ENCODE measurements at places on chromosomes 6 and 20.
A peak's percentile ranks its signal among the peaks of the same experiment; 100 is the strongest.

- DNase-seq, result peak; percentile 66
Observed at GRCh38 chr6:80454197-80454596, 347.7 kb downstream of the BCKDHB start.

- no peak for DNase-seq
Observed at GRCh38 chr20:35279533-35280174, 1.7 kb upstream of the MMP24OS start.

DNA sequence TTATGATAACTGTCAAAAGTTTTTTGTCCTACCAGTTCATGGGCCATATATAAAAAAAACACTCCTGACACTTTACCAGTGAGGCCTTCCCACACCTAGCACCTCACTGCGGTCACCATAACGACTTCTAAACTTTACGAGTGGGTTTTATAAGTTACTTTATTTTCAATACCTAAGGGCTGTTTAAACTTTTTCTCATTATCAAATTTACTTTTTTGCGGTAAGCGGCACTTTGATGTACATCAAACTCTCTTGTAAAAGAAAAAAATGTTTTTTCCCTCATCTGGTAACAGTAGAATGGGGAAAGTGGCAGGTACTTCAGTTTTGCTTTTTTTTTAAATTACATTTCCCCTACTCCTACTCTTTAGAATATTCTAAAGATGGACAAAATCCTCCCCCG is 36.2 kb downstream of the FYN start:
- DNase-seq, result no peak

- peak; percentile 95 for DNase-seq
Observed at GRCh38 chr6:121780325-121781321, 345.2 kb downstream of the GJA1 start.

- DNase-seq, result peak; percentile 31
Observed at GRCh38 chr6:169926617-169927417, 175.4 kb downstream of the ERMARD start.

GRCh38 chr20:25470045-25470444 is 62.6 kb downstream of the GINS1 start:
- DNase-seq, result peak; percentile 10

DNA sequence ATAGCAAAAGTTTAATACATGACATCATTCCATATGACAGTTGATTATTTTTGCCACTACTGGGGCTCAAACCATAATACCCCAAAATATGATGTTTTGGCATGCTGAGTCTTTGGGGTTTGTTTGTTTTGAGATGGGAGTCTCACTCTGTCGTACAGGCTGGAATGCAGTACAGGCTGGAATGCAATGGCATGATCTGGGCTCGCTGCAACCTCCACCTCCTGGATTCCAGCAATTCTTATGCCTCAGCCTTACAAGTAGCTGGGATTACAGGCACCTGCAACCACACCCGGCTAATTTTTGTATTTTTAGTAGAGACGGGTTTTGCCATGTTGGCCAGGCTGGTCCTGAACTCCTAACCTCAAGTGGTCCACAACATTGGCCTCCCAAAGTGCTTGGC is 1.3 kb upstream of the MRS2 start:
- no peak for DNase-seq

DNA sequence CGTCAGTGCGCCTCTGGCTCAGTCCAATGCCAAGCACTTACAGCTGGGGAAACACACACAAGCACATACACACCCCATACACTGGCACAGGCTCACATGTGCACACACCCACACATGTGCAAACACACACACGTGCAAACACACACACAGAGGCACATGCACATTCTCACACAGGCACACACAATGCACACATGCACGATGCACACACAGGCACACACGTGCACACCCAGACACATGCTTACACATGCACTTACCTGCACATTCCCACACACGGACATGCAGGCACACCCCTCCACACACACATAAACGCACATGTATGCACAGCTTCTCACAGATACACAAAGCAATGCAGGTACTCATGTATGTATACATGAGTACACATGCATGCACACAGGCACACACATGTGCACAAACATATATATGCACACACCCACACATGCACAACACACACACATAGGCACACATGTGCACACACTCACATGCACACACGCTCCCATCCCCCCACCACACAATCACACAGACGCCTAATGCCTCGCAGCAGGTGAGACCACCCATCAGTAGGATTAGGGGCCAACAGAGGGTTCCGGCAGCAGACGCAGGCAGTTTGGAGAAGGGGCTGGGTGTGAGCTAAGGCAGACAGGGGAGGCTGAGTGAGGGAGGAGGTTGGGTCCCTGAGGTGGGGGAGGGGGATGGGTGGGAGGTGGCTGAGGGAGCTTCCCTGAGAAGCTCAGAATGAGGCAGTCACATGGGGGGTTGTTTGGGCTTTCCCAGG is 71.2 kb upstream of the SLCO4A1 start:
- DNase-seq, result no peak

DNA sequence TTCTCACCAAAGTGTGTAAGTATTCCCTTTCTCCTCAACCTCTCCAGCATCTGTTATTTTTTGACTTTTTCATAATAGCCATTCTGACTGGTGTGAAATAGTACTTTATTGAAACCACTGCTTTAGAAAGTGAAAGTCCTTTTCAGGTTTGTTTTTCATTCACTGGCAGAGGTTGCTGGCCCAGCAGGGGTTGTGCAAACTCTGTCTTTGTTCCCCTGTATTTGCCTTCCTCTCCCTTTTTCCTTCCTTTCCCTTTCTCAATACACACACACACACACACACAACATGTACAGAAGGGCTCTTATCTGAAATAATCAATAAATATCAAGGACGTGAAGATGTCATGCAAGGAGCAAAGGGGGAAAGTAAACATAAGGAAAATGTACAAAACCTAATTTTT is 99.8 kb downstream of the LY86 start:
- no peak for DNase-seq

- no peak for DNase-seq
Observed at GRCh38 chr6:80022803-80023202, 18.4 kb downstream of the TTK start.

DNA sequence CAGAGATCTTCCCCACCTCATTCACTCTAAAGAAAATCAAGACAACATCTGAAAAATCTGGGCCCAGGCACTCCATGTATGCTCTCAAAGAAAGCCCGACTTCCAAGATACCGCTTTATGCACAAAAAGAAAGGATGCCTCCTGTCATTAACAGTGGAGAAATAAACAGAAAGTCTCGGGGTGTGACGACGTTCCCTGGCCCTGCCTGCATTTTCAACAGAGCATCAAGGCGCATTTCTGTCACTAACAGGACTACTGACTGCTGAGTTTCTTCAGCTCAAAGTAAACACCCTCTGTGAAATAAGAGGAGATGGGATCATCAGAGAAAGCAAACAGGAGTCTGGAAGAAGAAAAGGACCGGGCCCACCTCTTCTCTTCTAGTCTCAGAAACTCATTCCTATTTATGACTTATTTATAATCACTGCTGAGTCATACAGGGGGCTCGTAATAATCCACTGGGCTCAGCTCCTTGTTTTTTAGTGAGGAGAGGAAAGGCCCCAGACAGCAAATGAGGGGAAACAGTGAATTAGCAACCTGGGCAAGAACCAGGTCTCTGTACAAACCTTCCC is 99.7 kb downstream of the ZMYND8 start:
- peak; percentile 23 for DNase-seq

DNA sequence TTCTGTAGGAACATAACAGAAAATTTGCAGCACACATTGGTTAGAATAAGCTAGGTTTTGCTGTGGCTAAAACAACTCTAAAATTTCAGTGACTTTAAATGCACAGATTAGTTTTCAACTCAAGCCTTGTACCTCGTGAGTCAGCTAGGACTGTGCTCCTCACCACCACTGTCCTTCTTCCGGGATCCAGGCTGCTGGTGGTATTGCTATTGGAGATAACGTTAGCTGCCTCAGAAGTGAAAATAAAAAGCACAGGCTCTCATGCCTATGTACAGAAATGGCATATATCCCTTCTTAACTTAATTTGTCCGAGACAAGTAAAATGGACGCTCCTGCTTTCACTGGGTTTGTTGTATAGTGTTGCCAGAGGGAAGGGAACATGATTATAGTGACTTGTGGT is 931.1 kb upstream of the EYS start:
- DNase-seq, result no peak

GRCh38 chr6:157025437-157025836 is 248.3 kb downstream of the ARID1B start:
- DNase-seq, result no peak

DNA sequence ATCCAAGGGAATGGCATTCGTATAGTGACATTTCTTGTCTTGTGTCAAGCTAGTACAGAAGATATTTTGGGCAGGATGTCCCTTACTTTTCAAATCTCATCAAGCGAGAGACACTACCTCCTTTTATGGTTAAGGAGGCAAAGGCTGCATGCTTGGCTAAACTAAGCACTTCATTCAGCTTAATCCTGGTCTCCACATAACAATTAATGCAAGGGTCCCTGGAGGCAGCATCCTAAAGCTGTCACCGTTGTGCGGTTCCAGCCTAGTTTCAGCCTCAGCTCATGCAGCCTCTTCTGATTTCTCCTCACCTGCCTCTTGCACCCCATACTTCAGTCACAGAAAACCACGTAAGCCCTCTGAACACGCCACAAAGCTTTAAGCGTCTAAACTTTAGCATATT is 67.1 kb upstream of the SLC22A23 start:
- no peak for DNase-seq

DNA sequence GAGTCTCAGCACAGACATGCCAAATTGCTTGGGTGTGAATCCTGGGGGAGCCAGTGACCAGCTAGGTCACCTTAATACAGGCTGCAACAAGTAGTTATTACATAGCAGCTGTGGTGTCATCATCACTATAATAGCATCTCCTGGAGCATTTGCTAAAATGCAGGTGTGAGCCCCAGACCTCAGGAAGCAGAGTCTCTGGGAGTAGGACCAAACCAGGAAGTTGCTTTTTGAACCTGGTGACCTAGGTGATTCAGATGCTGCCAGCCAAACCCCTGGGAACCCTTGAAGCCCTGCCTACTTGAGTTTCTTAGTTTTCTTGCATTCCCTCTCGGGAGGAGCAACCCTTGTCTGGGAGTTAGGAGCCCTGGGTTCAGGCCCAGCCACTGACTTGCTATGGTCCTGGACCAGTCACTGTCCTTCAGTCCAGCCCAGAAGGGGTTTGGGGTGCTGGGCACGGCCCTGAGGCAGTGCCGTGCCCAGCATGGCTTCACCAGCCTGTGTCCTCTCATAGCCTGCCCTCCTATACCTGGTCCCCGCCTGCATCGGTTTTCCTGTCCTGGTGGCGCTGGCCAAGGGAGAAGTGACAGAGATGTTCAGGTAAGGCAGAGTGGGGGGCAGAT is 39.3 kb upstream of the ID1 start:
- DNase-seq, result no peak

- no peak for DNase-seq
Observed at GRCh38 chr6:49336514-49337131, 126.4 kb downstream of the MMUT start.

DNA sequence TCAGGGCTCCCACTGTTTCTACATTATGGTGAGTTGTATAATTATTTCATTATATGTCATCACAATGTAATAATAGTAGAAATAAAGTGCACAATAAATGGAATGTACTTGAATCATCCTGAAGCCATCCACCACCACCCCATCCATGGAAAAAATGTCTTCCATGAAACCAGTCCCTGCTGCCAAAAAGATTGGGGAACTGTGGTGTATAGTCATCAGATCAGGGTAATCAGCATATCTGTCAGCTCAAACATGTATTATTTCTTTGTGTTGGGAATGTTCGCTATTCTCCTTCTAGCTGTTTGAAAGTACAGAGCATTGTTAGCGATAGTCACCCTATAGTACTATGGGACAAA is 33.8 kb upstream of the SLC22A23 start:
- no peak for DNase-seq

- no peak for DNase-seq
Observed at GRCh38 chr20:56845546-56846086, 216.5 kb downstream of the TFAP2C start.
